Activated T-cell treated with anti-CD3 and anti-CD28 coated beads, Interleukin-2, amount 50 U/mL, for 1 hour (primary cell): ENCODE measurements at places on chromosomes 16 and 17.

GRCh38 chr16:27366687-27367460 is 35.1 kb upstream of the IL21R start:
- DNase-seq, result peak; percentile 71

DNA sequence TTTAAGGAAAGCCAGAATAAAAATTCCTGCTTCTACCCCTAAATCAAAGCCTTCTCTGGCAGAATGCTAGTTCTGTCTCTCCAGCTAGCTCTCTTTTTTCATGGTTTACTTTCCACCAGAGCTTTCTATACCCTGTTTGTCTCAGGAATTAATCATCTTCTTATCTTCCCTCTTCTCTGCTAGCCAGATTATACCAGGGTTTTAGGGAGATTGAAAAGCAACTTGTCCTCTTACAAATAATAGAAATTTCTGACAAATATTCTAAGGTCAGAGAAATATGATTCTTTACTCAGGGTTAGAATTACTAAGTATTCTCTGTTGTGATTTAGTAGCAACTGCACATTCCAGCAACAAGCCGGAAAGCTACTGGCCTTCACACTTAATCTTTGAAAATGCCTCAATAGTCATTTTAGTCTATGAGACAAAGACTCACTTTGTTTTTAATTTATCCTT is 166.4 kb downstream of the TANC2 start:
- no peak for DNase-seq

DNA sequence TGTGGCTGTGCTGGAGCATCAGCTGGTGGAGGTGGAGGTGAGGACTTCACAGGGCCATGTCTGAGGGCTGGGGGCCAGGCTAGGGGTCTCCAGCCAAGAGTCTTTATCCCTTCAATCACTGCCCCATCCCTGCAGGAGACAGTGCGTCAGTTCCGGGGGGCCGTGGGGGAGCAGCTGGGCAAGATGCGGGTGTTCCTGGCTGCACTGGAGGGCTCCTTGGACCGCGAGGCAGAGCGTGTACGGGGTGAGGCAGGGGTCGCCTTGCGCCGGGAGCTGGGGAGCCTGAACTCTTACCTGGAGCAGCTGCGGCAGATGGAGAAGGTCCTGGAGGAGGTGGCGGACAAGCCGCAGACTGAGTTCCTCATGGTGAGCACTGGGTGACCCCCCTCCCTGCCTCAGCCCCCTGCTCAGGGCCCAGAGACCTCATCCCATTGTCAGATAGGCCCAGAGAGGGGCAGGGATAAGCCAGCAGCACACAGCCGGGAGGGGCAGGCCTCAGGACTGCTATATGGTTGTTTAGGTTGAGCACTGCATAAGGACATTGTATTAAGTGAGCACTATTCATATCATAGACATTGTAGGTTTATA is 2.3 kb upstream of the PYDC1 start:
- no peak for DNase-seq

DNA sequence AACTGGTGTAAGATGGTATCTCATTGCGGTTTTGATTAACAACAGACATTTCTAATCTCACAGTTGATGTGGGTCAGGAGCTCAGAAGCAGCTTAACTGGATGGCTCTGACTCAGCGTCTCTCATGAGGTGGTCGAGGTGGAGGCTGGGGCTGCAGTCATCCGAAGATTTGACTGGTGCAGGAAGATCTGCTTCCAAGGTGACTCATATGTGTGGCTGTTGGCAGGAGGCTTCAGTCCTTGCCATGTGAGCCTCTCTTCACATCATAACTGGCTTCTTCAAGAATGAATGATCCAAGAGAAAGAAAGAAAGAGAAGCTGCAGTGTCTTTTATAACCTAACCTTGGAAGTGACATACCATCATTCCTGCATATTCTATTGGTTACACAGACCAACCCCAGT is 376.1 kb downstream of the SEC14L1 start:
- no peak for DNase-seq

- DNase-seq, result peak; percentile 75
Observed at GRCh38 chr17:73211745-73212144, 18.9 kb downstream of the COG1 start.

GRCh38 chr17:60296177-60296576 is 95.8 kb downstream of the USP32 start:
- DNase-seq, result no peak

- DNase-seq, result no peak
Observed at GRCh38 chr17:73519714-73520368, 124.4 kb downstream of the SDK2 start.

DNA sequence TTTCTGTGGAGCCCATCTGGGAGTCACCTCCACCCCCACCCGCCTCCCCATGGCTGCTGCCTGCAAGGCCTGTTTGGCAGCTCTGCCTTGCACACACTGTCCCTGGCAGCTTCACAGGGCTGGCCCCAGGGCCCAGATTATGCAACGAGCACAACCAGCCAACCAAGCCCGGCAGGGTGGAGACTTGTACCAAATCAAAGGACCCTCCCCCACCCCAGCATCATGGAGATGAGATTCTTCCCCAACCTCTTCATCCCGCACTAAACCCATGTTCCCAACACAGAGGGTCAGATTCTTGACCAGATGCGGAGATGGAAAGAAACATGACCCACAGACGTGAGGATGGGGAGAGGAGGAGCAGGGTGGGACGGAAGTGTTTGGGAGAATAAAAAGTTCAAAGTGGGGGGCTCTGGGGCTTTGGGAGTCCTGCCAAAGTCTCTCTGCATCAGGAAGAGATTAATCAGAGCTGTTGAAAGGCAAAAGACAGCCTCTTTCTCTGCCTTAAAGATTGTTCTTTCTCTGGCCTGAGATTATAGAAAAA is 3.8 kb downstream of the SMARCD2 start:
- DNase-seq, result no peak

DNA sequence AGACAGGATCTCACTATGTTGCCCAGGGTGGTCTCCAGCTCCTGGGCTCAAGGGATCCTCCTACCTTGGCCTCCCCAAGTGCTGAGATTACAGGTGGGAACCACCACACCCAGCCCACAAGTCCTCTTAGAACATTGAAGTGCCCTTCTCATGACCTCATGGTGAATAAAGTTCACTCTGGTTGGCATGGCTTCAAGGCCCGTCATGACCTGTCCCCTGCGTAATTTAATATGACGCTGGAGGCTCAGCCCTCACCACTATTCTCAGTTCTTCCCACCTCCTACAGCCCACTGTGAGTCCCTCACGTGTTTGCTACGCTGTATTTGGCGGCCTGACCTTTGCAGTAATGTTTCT is 1.9 kb downstream of the ENDOV start:
- no peak for DNase-seq
